ENCODE measurements at places on chromosomes 11 and 22.

- no peak for DNase-seq
Observed at GRCh38 chr22:28819253-28820096, 19.1 kb upstream of the XBP1 start.

- DNase-seq, result peak; percentile 78
Observed at GRCh38 chr11:123054301-123055065, 7.5 kb downstream of the HSPA8 start.

GRCh38 chr22:39003165-39003638, 10.9 kb upstream of the APOBEC3C start:
- DNase-seq, result peak; percentile 87

DNA sequence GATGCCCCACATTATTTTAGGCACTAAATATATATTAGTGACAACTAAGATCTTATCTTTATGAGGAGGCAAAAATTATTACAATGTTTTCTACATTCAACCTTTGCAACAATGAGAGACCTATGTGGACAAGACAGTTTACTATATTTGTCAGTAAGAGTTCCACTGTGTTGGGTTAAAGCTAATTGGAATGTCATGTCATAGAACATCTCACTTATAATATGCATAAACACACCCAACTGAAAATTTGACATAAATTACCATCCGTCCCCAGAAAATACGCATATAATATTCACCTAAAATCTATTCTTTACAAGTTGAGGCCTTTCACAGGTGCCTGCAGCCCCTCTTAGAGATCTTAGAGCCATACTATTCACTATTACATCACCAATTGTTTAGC, 84.0 kb downstream of the RSF1 start:
- no peak for DNase-seq

GRCh38 chr11:73412308-73412707, 36.1 kb downstream of the RELT start:
- DNase-seq, result no peak

- DNase-seq, result no peak
Observed at GRCh38 chr22:41398921-41399320, 17.2 kb downstream of the TEF start.

DNA sequence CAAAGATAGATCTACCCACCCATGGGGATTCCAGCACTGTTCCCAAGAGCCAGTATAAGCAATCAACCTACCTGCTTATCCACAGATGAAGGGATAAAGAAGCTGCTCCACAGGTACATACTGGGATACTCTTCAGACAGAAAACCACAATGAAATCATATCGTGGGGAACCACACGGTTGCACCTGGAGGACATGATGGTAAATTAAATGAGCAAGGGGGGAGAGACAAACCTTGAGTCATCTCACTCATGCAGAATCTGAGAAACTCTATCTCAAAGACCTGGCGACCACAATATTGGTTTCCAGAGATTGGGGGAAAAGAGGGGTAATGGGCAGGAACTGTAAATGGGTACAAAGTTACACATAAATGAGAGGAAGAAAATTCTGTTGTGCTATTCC, 14.5 kb downstream of the RGL4 start:
- DNase-seq, result no peak

- DNase-seq, result no peak
Observed at GRCh38 chr11:2954263-2954662, 25.0 kb upstream of the PHLDA2 start.

DNA sequence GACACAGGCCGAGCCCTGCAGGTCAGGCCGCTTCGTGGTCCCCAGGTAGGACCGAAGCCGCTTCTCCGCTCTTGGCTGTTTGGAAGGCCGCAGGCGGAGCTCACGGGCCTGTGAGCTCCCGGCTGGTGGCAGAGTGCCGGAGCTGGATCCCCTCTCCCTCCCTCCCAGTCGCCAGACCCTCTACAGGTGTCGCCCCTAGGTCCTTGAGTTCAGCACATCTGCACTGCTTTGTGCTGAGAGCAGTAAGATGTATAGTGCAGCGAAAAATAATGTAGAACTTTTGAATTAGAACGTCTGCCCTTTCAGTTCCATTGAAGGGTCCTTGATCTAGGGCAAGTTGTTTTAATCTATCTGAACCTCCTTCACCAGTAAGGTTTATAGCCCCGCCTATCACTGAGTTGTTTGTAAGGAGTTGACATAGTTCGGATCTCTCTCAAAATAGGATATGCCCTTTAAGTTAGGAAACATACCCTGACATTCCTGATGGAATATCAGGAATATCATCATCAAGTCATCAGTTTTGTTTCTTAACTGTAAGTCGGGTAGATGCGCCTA, 419 bp downstream of the ANKRD49 start:
- DNase-seq, result peak; percentile 11

- peak; percentile 64 for DNase-seq
Observed at GRCh38 chr11:94835594-94835927, 67.4 kb downstream of the AMOTL1 start.

- no peak for DNase-seq
Observed at GRCh38 chr11:116893906-116894305, 56.5 kb upstream of the APOA1 start.

DNA sequence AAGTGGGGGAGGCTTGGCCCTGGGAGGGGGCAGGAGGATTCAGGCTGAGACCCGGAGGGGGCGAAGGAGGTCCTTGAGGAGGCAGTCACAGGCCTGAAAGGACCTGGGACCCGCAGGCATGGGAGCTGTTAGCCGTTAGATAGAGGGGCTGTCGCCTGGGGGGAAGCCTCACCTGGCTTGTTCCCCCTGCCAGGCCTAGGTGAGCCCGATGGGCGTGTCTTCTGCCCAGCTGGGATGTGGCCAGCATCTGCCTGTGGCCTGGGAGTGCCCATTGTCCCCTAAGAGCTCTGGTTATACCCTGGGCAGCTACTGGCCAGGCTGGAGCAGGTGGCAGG, 1.8 kb upstream of the DUSP8 start:
- no peak for DNase-seq

GRCh38 chr11:45659818-45660160, 5.6 kb downstream of the CHST1 start:
- no peak for DNase-seq

DNA sequence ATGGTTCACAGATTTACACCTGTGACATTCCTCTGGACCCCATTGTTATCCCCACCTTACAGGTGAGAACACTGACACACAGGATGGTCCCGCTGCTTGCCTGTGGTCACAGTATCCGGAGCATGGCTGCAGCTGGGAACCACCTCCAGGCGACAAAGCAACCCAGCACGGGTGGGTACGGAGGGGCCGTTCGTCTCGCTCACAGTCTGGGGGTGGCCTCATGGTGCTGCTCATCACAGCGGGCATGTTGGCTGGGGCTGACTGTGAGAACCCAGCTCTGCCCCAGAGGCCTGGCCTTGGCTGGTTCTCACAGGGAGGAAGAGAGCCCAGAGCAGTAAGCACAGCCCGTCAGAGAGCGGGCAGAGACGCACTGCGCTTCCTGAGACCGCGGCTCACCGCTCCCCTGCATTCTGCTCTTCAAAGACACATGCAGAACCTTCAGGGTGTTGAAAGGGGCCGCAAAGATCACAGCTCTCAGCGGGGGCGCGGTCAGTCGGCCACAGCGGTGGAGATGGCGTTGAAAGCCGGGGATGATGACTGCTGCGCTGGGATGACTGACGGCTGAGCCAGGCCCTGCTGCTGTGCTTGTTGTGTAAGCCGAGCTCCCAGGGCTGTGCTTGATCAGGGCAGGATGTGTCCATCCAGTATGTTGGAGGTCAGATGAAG, 423.0 kb downstream of the BRD1 start:
- no peak for DNase-seq

GRCh38 chr11:11370255-11370961, 17.4 kb upstream of the CSNK2A3 start:
- DNase-seq, result no peak

GRCh38 chr11:69438286-69438920, 43.1 kb upstream of the LINC01488 start:
- DNase-seq, result no peak

GRCh38 chr22:47335460-47335859, 573.0 kb downstream of the TBC1D22A start:
- DNase-seq, result no peak

DNA sequence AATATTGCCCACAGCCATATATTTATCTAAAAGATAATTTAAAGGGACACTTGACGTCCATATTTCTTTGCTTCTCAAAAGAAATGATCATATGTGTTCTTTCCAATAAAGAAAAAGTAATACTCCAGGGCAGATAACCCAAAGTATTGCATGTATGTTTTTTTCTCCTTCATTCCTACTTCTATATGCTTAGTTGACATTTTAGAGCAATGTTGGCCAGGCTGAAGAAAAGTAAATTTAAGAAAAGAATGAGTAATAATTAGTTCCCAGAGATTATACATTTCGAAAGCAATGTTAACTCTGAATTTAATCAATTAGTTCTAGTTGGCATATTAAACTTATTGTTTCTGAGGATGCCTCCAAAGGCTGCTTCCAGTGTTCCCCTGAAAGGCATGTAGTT, 48.2 kb downstream of the DNAJC24 start:
- DNase-seq, result no peak

GRCh38 chr11:93845181-93846092, 5.0 kb downstream of the VSTM5 start:
- no peak for DNase-seq

- DNase-seq, result no peak
Observed at GRCh38 chr11:94746721-94747120, 21.4 kb upstream of the AMOTL1 start.

DNA sequence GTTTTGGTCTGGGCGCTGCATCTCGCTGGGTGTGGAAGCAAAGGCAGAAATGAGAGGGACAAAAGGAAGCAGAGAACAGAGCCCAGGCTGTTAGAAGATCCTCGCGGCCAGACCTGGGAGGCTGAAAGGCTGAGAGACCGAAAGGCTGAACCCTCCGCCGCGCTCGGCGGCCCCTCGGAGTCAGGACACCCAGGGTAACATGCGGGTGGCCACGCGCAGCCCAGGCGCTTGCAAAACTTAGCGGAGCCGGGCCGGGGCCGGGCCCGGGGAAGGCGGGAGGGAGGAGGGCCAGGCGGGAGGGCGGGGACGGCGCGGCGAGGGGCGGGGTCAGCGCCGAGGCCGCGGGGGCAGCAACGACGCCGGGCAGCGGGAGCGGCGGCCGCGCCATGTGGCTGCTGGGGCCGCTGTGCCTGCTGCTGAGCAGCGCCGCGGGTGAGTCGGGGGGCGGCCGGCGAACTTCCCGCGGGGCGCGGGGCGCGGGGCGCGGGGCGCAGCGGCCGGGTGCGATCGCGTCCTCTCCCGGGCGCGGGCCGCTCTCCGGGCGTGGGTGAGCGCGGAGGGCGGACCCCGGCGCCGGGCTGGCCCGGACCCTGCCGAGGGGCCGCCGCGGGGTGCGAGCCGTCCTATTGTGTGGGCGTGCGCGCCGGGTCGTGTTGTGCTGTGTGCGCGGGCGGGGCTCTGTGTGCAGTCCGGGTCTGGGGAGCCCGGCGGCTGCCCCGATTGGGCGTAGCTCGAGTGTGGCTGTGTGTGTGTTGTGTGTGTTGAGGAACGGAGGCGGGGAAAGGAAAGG, at the start of gene LDLRAD3:
TSS of gene LDLRAD3 (plus strand) at position 350 of the 790 bp plus-strand sequence. CDS start at position 387, 37 bp downstream.
- peak; percentile 87 for DNase-seq

- DNase-seq, result peak; percentile 93
Observed at GRCh38 chr22:45612451-45612901, 59.2 kb upstream of the ATXN10 start.

GRCh38 chr11:124884340-124884739, 13.3 kb downstream of the ROBO4 start:
- no peak for DNase-seq

- no peak for DNase-seq
Observed at GRCh38 chr11:82857145-82857544, 43.1 kb downstream of the PRCP start.

DNA sequence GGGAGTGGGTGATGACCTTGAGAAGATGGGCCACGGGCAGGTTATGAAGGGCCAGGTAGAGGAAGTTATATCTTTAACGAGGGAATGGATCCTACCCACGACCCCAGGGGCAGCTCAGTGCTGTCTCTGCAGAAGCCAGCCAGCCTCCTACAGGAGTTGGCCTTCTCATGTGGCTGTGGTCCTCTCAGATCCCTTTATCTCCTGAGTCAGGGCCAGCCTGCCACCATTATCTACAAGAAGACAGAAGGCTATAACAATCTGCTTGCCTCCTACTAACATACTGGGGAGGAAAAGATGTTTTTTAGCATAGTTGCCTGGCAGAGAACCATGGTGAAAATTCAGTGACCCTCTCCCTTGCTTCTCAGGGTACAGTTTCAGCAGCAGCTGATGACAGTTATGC, 7.0 kb upstream of the YWHAH start:
- no peak for DNase-seq

DNA sequence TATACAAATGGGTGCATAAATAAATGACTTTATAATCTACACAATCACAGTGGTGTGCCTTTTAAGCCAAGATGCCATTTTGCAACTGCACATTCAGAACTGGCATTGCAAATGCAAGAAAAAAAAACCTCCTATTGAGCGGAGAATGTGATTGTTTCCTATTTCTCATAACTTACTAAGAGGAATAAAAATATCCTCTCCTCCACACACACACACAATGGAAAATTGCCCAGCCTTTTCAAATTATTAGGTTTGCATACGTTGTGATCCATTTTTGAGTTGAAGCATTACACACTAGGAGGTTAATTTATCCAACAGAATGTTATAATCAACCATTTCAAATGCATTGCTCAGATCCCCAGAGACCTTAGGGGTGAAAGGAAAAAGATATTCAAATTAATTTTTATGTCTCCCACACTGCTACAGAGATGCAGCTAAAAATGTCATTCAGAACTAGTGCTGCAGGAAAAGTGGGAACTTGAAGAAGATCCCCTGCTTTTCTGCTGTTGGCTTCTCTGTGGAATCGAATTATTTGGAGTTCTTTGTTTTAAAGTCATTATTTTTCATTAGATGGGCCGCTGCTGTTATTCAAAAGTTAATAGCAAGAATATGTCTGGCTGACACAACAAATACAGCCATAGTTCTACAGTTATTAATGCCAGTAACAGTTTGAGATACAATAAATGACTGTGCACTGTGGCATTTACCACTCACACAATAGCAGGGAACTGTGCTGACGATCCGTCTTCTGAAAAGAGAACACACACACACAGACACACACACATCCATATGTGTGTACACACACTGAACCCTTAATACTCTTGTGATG, 299.9 kb upstream of the ANO5 start:
- no peak for DNase-seq

DNA sequence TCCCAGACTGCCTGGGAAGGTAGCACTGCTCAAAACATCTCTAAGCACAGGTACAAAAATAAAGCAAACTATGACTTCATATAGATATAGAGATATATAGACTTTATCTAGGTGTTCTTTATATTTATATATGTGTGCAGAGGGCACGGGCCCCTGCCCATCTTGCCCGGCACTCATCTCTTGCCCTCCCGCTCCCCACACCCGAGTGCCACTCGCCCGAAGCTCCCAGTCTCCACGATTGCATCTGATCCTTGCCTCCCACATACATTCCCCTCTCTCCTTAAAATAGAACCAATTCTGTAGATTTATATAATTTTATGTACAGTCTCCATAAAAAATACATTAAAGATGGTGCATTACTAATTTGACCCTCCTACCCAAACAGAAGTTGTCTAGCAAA, 55.5 kb downstream of the IGSF9B start:
- no peak for DNase-seq
